ENCODE measurements at places on chromosomes 3 and 15.
A peak's percentile ranks its signal among the peaks of the same experiment; 100 is the strongest.

DNA sequence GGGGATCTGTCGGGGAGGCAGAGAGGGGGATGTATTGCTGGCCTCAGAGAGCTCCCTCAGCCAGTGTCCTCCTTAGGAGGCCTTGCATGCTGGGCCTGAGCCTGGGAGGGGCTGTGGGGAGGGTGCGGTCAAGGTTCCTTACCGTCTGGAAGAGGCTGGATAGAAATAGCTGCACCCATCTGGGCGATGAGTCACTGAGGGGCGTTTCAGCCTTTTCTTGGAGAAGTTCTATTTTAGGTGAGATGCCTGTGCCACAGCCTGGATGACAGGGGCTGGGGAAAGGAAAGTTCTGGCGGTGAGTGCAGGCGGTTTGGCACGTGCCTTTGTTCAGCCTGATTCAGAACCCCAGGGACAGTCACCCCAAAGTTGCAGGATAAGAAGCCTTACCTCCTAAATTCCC, 35.7 kb upstream of the APEH start:
- no peak for DNase-seq

GRCh38 chr15:50151476-50151875, 30.5 kb upstream of the SLC27A2 start:
- no peak for DNase-seq

DNA sequence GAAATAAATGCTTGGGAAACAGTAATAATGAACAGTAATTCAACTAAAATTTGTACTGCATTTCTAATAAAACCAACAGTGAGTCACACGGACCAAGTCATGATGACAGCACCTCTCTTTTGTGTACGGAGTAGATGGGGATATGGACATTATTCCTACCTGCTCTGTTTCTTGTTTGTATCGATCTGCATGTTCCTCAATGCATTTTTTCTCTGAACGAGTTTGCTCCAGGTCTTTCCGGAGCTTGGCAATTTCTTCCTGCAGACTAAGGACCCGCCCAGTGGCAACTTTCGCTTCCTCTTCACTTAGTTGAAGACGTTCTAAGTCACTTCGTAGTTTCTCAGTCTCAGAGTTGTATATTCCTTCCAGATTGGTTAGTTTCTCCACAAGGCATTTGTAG, 74.4 kb upstream of the MYO5C start:
- DNase-seq = no peak

GRCh38 chr3:100144255-100144866, 30.1 kb upstream of the FILIP1L start:
- DNase-seq = no peak

- DNase-seq = no peak
Observed at GRCh38 chr3:79558943-79559342, 208.9 kb downstream of the ROBO1 start.

DNA sequence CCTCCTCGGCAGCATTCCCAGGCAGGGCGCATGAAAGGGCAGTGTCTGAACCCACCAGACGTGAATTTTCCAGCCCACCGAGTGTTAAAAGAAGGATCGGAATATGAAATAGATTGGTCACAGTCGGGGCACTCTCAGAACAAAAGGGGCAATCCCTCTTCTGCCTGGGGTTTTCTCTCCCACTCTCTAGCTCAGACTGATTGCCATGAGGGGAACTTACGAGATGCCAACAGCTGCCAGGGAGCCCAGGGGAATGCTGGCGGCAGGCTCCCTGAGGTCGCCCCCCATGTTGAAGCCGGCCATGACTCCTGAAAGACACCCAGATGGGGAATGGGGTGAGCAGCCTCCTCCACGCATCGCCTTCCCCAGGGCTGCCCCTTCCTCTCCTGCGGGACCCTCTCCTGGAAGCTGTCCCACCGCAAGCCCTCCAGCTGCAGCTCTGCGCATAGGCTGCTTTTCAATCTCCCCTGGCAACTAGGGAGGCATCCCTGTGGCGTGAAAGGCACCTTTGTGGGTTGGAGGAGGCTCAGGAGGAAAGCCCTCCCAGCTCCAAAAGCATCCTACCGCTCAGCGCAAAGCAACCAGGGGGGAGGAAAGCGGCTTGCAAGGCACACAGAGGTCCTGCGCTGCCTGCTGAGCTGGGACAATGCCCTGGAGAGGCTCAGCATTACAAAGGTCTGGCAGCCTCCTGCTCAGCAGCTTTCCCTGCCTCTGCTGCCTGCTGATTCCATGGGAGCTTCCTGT, 64.8 kb upstream of the HEG1 start:
- peak; percentile 26 for DNase-seq

DNA sequence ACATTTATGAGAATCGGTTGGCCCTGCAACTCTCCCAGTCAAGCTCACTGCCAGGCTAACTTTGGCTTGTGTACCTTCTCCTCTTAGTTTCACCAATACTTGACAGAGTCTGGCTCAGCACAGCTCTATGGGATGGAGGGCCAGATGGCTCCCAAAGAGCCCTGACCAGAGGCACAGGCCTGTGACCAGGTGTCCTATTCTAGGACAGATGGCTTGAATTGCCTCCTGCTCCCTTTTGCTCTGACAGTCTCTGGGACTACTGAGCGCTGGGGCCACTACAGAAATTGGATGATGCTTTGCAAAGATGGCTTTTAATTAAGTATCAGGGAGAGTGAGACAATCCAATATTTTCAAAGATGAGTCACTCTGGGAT, 10.3 kb upstream of the ARID3B start:
- no peak for DNase-seq

GRCh38 chr3:172387728-172388127, 60.5 kb downstream of the GHSR start:
- no peak for DNase-seq

- DNase-seq = no peak
Observed at GRCh38 chr3:173977747-173978146, 580.2 kb downstream of the NLGN1 start.

GRCh38 chr3:65660000-65660598, 378.6 kb downstream of the MAGI1 start:
- no peak for DNase-seq

- no peak for DNase-seq
Observed at GRCh38 chr15:57356178-57356577, 20.1 kb upstream of the CGNL1 start.

- no peak for DNase-seq
Observed at GRCh38 chr3:192867645-192868044, 50.0 kb downstream of the MB21D2 start.

- no peak for DNase-seq
Observed at GRCh38 chr3:1251282-1252060, 158.6 kb downstream of the CNTN6 start.

GRCh38 chr3:52403271-52403841, 41.5 kb downstream of the SEMA3G start:
- DNase-seq = no peak

GRCh38 chr15:39756806-39757522, 25.7 kb downstream of the FSIP1 start:
- peak; percentile 8 for DNase-seq

DNA sequence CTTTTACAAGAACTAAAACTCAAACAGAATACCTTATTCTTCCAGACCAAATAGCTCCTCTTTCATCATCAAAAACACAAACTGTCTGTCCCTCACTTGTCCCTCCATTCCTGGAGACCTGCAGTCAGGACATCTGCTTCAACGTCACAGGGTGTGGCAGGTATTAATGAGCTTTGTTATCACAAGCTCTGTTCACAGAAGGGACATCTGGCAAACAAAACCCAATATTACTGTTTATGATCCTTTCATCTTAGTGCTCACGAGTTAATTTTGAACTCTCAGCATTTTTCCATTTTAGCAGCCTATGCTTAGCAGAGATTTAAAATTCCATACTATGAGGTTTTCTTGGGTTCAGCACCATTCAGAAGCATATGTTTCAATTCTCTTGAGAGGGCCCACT, 32.9 kb downstream of the AP3S2 start:
- DNase-seq = no peak
